Bronchial smooth muscle cell (primary cell): ENCODE measurements at places on chromosomes 7 and 10. TPM values are rescaled to one million over a fixed set of nuclear protein-coding genes. Genes with fewer than 3 reads are reported as not detected.

Gene TMEM176A
- total RNA-seq: not detected in 2 replicates

Gene VSTM4
- 5.5 and 6.4 TPM in 2 replicates for total RNA-seq

Gene LLCFC1
- total RNA-seq: not detected in 2 replicates

Gene CPED1
- 29.8 and 36.9 TPM in 2 replicates for total RNA-seq

Gene ACSM6
- total RNA-seq: not detected in 2 replicates

Gene NPFFR1
- under 0.01 TPM in 1 of 2 replicates, not detected in the other for total RNA-seq

Gene STAG3
- total RNA-seq: 0.32 and 0.69 TPM in 2 replicates

Gene SKAP2
- 7.6 and 9.8 TPM in 2 replicates for total RNA-seq

Gene HTR7
- 2.9 and 3.3 TPM in 2 replicates for total RNA-seq

Gene CLIP2
- total RNA-seq: 59.4 and 62.3 TPM in 2 replicates

Gene HIPK2
- 6.5 and 10.1 TPM in 2 replicates for total RNA-seq

Gene MMRN2
- 1.5 and 4.6 TPM in 2 replicates for total RNA-seq

Gene AKR1D1
- total RNA-seq: not detected in 2 replicates

Gene PLAU
- 16.7 and 63.4 TPM in 2 replicates for total RNA-seq

Gene FBXL13
- total RNA-seq: 2.1 and 2.5 TPM in 2 replicates

Gene CNNM1
- total RNA-seq: under 0.01 TPM in 2 replicates

Gene GTPBP4
- 17.6 and 21.1 TPM in 2 replicates for total RNA-seq

Gene PLAC9
- 49.6 and 60.6 TPM in 2 replicates for total RNA-seq

Gene FGFR2
- under 0.01 and 0.09 TPM in 2 replicates for total RNA-seq

Gene CLDN4
- total RNA-seq: 0.32 and 0.43 TPM in 2 replicates

Gene HOXA10
- under 0.01 TPM in 1 of 2 replicates, not detected in the other for total RNA-seq

Gene CHAT
- not detected in 2 replicates for total RNA-seq

Gene ST8SIA6
- total RNA-seq: under 0.01 TPM in 1 of 2 replicates, not detected in the other

Gene EEF1AKMT2
- total RNA-seq: 18.9 and 21.0 TPM in 2 replicates

Gene FEZF1
- total RNA-seq: not detected in 2 replicates

Gene OR2A25
- total RNA-seq: not detected in 2 replicates

Gene PAX4
- not detected in 2 replicates for total RNA-seq

Gene PLXNA4
- total RNA-seq: 0.47 and 2.5 TPM in 2 replicates

Gene HECW1
- total RNA-seq: under 0.01 and 0.79 TPM in 2 replicates

Gene GIMAP1
- 0.09 TPM in 1 of 2 replicates, not detected in the other for total RNA-seq

Gene ACTL6B
- not detected in 2 replicates for total RNA-seq

Gene LRWD1
- 13.5 and 14.7 TPM in 2 replicates for total RNA-seq

Gene SLC29A4
- total RNA-seq: 1.7 and 6.1 TPM in 2 replicates

Gene SH2D4B
- under 0.01 TPM in 1 of 2 replicates, not detected in the other for total RNA-seq

Gene AKR1C8
- total RNA-seq: not detected in 2 replicates

Gene MKX
- not detected in 2 replicates for total RNA-seq

Gene TEX47
- not detected in 2 replicates for total RNA-seq

Gene OR2A5
- total RNA-seq: not detected in 2 replicates

Gene CRTAC1
- total RNA-seq: under 0.01 TPM in 1 of 2 replicates, not detected in the other

Gene INMT
- 14.3 and 17.0 TPM in 2 replicates for total RNA-seq

Gene GRK5
- 18.3 and 58.3 TPM in 2 replicates for total RNA-seq

Gene ZPBP
- total RNA-seq: not detected in 2 replicates

Gene AKR1E2
- total RNA-seq: 3.8 and 9.3 TPM in 2 replicates

Gene CPA1
- 0.09 TPM in 1 of 2 replicates, not detected in the other for total RNA-seq

Gene EXOC6
- 10.1 and 14.5 TPM in 2 replicates for total RNA-seq

Gene NXPH1
- not detected in 2 replicates for total RNA-seq

Gene COBL
- not detected in 2 replicates for total RNA-seq

Gene HMX3
- total RNA-seq: 0.16 TPM in 1 of 2 replicates, not detected in the other

Gene TRIM50
- not detected in 2 replicates for total RNA-seq

Gene CABCOCO1
- 0.26 and 0.79 TPM in 2 replicates for total RNA-seq

Gene NAT16
- total RNA-seq: not detected in 2 replicates

Gene ELOVL3
- total RNA-seq: 0.47 and 0.69 TPM in 2 replicates

Gene TMEM229A
- not detected in 2 replicates for total RNA-seq
